Activated naive CD8-positive, alpha-beta T cell treated with anti-CD3 and anti-CD28 coated beads, Interleukin-2, amount 50 U/mL, for 24 hours (primary cell): ENCODE measurements at places on chromosomes 5 and 9.

- DNase-seq = no peak
Observed at GRCh38 chr5:175659546-175660253, 1.8 kb downstream of the HRH2 start.

- no peak for DNase-seq
Observed at GRCh38 chr9:128497824-128498610, 6.5 kb upstream of the GLE1 start.

DNA sequence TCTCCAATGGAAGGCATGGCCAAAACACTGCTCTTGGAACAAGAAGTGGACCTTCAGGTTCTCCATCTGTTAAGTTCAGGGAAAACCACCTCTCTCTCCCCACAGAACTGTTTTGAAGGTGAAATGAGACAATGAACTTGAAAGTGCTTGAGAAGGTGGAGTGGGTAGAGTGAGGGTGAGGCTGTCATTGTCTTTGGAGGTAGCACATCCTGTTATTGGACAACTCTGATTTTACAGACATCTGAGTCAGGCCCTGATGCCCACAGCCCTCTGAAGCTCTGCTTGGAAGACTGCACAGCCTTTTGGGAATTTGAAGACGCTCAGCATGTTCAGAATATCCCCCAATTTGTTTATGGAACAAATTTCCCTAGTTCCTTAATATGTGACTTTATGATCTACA lies 27.6 kb upstream of the TEX48 start:
- no peak for DNase-seq

DNA sequence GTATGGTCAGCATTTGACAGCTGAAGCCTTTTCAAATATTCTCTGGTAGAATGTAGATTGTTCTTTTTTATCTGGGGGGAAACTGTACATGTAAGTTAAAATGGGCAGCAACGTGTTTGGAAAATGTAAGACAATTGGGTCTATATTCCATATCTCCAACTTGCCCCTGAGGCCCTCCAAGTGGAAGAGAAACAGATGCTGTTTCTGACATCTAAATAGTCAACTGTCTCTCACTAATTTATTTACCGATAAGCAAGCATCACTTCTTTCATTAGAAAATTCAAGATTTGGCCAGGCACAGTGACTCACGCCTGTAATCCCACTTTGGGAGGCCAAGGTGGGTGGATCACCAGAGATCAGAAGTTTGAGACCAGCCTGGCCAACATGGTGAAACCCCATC lies 120.2 kb upstream of the TBCA start:
- DNase-seq = no peak

DNA sequence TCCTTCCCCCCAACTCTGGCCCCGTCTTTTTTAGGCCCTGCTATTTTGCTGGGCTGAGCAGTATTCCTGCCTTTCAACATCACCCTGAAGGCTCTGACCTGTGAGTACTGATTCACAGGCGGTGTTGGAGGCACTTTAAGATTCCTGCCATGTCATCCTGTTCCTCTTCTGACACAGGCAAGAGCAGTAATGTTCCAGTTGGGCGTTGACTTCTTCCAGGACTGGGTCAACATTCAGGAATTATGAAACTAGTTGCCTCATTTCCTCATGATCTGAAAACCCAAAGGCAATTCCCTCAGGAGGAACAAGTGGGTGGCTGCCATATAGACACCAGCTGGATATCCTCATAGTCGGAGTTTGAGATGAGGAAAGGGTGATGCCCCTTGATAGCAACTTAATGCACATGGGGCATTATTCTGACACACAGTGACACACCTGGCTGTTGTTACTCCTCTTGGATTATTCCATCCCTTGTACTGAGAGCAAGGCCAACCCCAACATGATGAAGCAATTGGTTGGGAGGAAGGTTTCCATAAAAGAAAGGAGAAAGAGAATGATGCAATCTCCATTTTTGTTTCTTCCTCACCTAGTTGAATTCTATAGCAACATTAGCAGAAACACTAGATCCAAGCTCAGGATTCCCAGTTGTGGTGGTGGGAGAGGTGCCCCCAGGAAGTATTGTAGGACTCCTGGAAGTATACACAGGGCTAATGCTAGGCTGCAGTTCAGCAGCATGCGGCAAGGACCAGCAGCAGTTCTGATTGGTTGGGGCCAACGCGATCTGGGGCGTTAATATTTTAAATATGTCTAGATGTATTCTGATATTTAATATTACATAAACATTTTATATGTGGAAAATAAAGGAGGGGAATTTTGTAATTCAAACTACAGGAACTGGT lies 19.6 kb upstream of the GLRX start:
- DNase-seq = no peak

DNA sequence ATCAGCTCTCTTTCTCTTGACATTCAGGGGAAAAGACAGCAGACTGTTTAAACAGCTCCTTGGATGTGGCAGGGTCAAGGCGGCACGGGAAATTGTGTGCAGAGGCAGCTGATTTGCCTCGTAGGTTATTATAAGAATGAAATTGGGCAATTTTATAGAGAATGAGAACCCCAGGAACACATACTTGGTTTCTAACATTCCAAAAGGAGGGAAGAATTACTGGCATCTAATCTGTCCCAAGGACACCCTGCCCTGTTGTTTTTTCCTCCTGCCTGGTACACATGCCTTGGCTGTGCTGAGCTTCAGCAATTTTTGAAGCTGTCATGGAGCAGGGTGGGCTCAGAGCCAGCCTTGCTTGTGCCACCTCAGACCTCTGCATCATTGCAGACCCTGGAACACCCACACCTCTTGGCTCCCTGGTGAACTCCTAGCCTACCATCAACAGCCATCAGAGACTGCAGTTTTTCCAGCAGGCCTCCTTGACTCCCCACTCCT lies 143.6 kb downstream of the BOD1 start:
- no peak for DNase-seq

GRCh38 chr9:38141746-38142591 lies 72.9 kb upstream of the SHB start:
- no peak for DNase-seq

- DNase-seq = no peak
Observed at GRCh38 chr5:174118823-174119467, 73.4 kb downstream of the NSG2 start.

DNA sequence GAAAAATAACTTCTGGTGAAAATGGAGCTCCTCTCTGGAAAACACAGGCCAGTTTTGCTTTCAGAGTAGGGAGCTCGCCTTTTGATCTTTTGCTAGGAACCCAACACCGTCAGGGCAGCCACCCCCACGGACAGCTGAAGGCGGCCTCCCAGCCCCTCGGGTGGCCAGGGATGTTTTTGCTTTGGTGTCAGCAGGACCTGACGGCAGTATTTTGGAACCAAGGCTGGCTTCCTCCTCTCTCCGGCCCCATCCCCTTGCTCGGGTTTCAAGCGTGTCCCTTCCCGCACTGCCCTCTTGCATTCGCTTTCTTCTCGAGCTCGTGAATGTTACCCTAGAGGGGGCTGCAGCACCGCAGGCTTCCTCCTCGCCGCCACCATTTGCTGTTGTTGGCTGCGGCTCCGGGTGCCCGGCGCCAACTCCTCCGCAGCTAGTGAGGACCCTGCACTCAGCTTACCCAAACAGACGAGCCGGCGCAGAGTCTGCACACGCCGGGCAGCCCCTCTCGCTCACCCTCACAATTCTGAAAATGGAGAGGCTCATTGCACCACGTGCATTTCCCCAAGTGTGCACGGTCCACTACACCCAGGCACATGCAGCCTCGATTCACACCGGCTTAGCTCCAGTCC lies 35.5 kb upstream of the ADAMTSL1 start:
- no peak for DNase-seq

- no peak for DNase-seq
Observed at GRCh38 chr9:27771803-27772545, 198.7 kb upstream of the C9orf72 start.

GRCh38 chr5:124303366-124303765 lies 443.1 kb downstream of the ZNF608 start:
- DNase-seq = no peak

- no peak for DNase-seq
Observed at GRCh38 chr5:117943541-117943940, 1044.8 kb downstream of the DTWD2 start.

- no peak for DNase-seq
Observed at GRCh38 chr5:167011196-167011595, 1280.2 kb upstream of the WWC1 start.

GRCh38 chr5:62488531-62488930 lies 76.0 kb downstream of the IPO11 start:
- DNase-seq = no peak

DNA sequence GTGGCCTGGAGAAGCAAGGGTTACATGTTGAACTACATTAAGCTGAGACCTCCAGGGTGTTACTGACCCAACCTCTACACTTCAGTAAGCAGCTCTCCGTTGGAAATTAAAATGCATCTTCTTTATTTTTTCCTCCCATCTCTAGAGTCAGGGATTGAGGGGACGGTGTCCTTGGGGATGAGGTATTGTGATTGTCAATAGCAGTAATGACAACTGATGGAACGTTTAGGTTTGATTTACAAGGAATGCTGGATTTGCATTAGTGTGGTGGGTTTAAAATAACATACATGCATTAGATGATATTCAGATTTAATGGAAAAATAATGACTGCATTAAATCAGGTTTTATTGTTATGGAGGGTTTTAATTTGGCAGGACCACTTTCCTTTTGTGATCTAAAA lies 82.9 kb upstream of the NTRK2 start:
- no peak for DNase-seq

DNA sequence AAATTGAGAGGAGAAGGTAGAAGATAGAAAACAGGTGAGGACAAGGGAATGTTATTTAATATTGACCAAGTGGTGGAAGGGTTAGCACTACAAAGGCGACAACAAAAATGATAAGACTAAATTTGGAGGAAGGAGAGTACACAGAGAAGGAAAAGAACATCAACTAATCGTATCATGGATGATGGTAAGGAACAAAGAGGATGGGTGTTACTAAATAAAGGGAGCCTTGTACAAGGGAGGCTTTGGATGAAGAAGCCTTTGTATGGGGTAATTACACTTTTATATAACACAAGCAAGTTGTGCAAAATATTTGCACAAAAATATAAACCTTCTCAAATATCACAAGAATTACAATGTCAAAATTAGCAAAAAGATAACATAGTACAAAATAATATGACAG lies 125.7 kb downstream of the ZNF608 start:
- DNase-seq = no peak

DNA sequence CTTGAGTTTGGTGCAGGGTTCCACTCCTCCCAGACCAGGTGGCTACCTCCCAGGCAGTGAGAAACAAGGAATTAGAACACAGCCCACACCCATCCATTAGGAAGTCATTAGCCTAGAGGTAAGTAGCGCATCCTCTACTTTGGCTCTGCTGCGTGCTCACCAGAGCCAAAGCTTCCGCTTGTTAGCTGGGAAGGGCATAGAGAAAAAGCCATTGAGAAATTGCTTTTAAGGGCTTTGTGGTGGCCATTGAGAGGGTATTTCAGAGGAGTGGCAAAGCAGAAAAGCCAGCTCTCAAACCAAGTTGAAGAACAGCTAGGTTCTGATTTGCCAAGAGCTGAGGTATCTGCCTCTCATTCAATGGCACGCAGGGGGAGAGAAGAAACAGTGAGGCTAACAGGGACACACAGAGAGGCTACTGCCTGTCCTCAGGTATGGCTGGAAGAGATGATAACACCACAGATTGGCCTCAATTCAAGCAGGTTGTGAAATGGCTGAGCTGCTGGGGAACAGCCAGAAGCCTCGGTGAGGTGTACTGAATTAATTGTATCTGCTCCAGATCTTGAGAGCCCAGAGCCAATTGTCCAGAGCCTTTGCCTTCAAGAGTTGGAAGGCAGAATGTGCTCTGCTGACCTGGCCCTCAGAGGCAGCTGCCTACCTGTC lies 119.4 kb downstream of the NTRK2 start:
- DNase-seq = no peak

DNA sequence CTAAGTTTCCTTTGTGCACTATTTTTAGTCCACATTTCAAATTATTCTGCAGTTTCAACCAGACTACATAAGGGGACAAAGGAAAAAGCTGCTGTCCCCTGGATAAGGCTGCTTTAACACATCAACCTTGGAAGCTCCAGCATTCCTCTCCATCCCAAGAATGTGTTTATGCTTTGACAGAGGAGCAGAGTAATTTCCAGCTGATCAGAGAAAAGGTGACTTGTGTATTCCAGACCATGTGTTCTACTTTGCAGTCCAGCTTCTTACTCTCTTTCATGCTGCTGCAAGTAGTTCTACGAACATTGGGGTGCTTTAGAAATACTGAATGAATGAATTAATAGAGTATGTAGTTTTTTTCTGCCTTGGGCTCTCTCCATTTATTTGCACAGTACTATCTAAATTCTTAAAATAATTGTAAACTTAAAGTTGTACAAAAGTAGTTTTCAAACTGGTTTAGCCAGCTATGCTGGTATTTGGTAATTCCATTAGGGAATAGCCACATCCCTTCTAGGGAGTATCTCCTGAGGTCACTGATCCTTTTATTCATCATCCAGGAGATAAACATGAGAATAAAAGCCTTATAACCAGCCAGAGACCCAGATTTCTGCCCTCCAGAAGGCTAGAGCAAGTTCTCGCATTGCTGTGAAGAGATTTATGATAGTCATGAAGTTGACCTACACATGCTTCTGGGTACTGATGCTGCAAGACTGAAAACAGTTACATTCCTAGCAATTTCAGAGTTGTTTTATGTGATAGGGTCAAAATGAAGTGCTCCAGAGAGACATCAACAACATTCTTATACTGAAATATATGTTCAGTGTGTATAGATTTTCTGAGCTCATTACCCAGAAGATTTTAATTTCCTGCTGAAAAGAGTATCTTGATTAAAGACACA lies 215.2 kb downstream of the COMMD10 start:
- no peak for DNase-seq

DNA sequence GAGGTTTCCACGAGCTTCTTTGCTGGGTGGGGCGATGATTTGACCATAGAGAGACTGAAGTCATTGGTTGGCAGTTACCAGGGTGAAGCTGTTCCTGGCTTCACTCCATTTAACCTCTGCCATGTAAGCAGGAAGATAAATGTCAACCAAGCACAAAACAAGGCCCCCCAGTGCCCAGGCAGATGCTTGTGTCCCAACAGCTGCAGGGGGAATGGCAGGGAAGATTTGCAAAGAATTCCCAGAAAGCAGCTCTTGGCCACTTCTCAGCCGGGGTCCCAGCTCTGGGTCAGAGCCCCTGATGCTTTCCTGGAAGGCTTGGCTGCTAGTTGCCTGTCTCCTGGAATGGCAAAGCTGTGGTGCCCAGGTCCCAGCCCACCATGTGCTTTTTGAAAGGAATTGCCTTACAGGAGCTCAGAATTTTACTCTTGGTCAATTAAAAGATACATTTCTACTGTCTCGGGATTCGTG lies 383.4 kb downstream of the ENC1 start:
- DNase-seq = no peak

DNA sequence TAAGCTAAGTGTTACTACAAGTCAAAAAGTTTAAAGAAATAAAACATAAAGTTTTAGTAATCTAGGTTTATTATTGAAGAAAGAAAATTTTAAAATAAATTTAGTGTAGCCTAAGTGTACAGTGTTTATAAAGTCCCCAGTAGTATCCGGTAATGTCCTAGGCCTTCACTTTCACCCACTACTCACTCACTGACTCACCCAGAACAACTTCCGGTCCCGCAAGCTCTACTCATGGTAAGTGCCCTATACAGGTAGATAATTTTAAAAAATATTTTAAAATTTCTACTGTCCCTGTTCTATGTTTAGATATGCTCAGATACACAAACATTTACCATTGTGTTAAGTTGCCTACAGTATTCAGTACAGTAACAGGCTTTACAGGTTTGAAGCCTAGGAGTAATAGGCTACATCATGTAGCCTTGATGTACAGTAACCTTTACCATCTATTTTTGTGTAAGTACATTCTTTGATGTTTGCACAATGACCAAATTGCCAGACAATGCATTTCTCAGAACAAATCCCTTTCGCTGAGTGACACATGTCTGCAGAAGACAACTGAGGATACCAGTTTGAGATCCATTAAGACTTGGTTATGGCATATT lies 253.6 kb downstream of the TRIM32 start:
- no peak for DNase-seq
